Activated naive CD8-positive, alpha-beta T cell treated with anti-CD3 and anti-CD28 coated beads for 36 hours (primary cell): ENCODE measurements at places on chromosomes 16 and 17. TPM values are rescaled to one million over a fixed set of nuclear protein-coding genes. Genes with fewer than 3 reads are reported as not detected.

DNA sequence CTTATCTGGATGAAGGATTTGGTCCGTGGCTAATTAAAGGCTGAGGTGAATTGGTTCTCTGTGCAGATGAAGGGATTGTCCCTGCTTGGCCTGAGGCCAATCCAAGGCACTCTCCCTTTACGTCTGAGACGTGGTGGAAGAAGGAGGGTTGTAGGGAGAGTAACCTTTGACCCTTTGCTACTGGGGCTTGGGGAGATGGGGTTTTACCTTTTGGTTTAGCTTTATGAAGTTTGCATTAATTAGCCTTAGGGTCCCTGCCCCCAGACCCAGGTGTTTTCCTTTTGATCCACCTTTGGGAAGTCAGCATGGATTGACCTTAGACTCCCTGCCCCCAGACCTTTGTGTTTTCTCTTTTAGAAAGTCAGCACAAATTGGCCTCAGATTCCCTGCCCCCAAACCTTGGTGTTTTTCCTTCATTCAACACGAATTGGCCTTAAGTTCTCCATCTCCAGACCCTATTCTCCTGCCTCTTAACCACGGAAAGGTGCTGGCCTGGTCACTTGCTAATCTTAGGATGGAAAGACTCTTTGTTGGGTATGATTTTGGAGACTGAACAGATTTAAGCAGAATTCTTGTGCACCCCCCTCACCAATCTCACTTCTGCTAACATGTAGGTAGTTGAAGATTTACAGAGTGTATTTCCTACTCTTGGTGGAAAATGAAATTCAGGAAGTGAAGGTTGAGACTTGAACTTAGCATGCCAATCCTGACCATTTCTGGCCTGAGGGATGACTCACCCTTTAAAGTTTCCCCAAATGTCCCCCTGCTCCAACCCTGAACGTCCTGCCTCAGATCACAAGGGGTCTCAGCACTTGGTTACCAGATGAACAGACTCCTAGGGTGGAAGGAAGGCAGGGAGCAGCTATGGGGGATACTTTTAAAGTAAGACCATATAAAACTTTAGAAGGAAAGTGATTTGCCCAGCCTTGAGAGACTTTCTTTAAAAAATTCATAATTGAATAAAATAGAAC is 23.1 kb upstream of the MMD start:
- H3K4me1 ChIP-seq = peaks cover 7% of the 10 kb centered on the region
- DNase-seq = no peak
- peaks cover 5% of the 10 kb centered on the region for H3K27me3 ChIP-seq
- no peaks in the 10 kb centered on the region for H3K36me3 ChIP-seq

DNA sequence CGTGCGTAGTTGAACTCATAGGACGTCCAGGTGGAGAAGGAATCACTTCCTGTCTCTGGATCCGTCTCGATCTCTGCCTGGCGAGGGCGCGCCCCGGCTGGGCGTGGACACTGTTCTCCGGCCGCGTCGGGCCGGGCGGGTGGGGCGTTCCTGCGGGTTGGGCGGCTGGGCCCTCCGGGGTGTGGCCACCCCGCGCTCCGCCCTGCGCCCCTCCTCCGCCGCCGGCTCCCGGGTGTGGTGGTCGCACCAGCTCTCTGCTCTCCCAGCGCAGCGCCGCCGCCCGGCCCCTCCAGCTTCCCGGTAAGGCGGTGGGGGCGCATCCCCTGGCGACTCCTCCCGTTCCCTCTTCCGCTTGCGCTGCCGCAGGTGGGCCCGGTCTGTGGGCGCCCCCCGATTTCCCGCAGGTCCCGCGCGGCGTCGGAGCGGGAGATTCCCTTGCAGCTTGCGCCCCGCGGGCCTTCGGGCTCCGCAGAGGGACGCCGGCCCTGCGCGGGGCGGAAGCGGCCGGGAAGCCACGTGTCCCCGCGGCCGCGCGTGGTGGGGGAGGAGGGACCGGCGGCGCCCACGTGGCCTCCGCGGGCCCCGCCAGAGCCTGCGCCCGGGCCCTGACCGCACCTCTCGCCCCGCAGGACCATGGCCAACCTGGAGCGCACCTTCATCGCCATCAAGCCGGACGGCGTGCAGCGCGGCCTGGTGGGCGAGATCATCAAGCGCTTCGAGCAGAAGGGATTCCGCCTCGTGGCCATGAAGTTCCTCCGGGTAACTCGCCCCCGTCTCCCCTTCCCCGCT is at the start of gene NME2:
TSS of gene NME2 (plus strand) at position 214 of the 789 bp plus-strand sequence. CDS start at position 634, 420 bp downstream.
- H3K36me3 ChIP-seq = peaks cover 55% of the 10 kb centered on the region
- DNase-seq = peak; percentile 86
- H3K4me3 ChIP-seq = peak within 1 kb of the TSS; percentile 92
- H3K27me3 ChIP-seq = peaks cover 4% of the 10 kb centered on the region

DNA sequence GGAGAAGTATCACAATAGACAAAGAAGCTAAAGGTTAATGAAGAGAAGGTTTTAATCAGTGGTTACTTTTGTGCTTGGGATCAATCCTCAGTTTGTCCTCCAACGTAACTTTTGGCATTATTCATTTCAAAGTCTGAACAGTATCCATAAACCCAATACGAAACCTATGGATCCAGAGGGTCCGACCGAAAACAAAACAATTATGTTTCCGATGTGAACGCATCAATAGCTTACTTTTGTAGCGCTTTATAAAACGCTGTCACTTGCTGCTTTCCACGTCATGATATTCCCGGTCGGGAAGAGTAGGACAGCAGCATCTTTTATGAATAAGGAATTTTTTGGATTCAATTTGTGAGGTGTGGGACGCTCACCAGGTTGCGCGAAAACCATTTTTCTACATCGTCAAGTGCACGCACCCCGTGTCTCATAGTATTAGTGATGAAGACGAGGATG is 383.8 kb downstream of the ZFHX3 start:
- H3K4me1 ChIP-seq = peaks cover 9% of the 10 kb centered on the region
- H3K27me3 ChIP-seq = peaks cover 4% of the 10 kb centered on the region
- peak overlapping the region; percentile 99 for H3K4me3 ChIP-seq
- peak overlapping the region; percentile 98 for H3K27ac ChIP-seq

- peak overlapping the region; percentile 66 for H3K4me3 ChIP-seq
- DNase-seq = peak; percentile 68
Observed at GRCh38 chr17:78383725-78384471, 5.4 kb downstream of the PGS1 start.

DNA sequence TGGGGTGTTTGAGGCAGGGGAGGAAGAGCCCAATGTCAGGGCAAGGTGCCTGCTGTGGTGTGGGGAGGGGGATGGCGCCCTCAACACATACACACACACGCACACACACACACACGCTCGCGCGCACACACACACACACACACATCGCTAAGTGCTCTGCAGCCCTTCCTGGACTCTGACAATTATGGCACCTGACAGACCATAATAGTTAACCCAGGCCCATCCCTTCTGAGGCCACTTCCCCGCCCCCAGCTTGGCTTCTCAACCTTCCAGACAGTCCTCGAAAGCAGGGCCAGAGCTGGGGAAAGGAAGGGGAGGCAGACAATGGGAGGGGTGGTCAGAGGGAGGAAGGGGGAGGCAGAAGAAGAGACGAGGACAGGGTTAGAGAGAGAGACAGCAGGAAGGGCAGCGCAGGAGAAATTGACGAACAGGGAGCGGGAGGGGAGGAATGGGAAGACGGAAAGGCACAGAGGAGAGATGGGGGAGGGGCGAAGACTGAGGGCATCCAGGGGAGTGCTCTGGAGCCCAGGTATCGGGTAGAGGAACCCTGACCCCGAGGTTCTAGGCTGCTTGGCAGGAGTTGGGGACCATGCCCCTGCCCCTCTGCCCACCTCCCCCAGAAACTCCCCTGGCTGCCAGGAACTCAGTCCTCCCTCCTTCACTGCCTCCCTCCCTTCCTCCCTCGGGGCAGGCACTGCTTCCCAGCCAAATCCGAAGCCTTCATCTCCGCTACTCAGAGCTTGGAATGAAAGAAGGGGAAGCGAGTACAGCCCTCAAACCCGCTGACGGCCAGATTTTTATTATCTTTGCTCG is 4.0 kb downstream of the SRCIN1 start:
- DNase-seq = no peak
- no peaks in the 10 kb centered on the region for H3K36me3 ChIP-seq
- peaks cover 12% of the 10 kb centered on the region for H3K4me1 ChIP-seq
- H3K27me3 ChIP-seq = peaks cover 84% of the 10 kb centered on the region
- H3K27ac ChIP-seq = no peak overlapping the region
- no peak overlapping the region for H3K4me3 ChIP-seq

The PKMYT1 gene
- 144 TPM for total RNA-seq

The CNTNAP4 gene
- not detected for total RNA-seq
